ENCODE measurements at places on chromosomes 12 and 14.

DNA sequence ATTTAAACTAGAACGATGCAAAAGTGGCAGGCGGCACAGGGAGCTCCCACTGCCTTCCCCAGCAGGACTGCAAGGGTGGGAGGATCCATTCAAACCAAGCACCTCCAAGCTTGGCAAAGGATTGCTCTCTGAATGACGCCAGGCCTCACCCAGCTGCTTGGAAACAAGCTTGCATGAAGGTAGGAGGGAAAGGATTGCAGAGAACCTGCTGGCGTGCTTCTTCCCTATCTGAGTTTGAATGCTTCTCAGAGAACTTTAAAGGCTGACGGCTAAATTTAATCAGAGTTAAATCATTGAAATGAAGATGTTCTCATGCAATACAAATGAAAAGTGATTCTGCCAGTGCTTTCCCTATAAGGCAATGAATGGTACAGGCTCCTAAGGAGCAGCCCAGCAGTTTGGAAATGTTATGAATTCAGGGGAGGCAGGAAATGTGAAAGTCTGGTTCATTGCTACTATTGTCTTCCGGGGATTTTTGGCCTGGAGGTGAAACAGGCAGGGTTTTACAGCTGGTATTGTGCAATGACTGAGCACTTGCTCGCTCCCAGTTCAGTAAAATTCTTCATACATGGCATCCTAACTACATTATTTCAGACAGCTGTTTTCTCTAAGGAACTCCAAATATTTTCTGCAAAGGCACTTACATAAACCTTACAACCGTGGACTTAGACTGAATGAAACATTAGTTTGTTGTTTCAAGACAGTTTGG, 31.9 kb upstream of the DUSP6 start:
- no peak overlapping the region for H3K27ac ChIP-seq
- peaks cover 3% of the 10 kb centered on the region for H3K27me3 ChIP-seq
- no peaks in the 10 kb centered on the region for H3K4me1 ChIP-seq
- no peaks in the 10 kb centered on the region for H3K36me3 ChIP-seq
- no peak overlapping the region for H3K4me3 ChIP-seq

- H3K4me3 ChIP-seq, result no peak overlapping the region
- no peak for DNase-seq
- no peaks in the 10 kb centered on the region for H3K36me3 ChIP-seq
- H3K4me1 ChIP-seq, result no peaks in the 10 kb centered on the region
These were observed 27.1 kb downstream of the VWF start for GRCh38 chr12:6097411-6097810.

DNA sequence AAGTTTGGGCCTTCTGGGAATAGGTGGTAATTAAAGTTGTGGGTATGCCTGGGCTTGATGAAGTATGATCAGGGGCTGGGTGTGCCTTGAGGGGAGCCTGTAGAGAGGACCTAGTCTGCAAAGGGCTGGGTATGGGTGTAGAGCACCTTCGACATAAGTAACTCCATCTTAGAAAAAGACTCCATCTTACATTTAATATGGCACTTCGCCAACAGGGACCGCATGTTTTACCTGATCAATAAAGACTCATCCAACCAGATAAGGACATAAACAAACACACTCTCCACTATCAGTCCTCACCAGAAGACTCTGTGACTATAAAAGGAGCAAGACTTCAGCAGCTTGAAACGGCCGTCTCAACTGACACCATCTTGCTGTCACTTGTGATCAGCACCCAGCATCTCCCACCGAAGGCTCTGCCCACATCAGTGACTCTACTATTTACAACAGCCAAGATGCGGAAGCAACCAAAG, 23.5 kb upstream of the GPR68 start:
- peaks cover 39% of the 10 kb centered on the region for H3K27me3 ChIP-seq
- no peak overlapping the region for H3K4me3 ChIP-seq
- no peak for DNase-seq

GRCh38 chr14:24261969-24262327, 1.0 kb downstream of the TGM1 start:
- DNase-seq, result no peak
- no peaks in the 10 kb centered on the region for H3K27me3 ChIP-seq
- no peak overlapping the region for H3K27ac ChIP-seq
- no peak overlapping the region for H3K4me3 ChIP-seq

DNA sequence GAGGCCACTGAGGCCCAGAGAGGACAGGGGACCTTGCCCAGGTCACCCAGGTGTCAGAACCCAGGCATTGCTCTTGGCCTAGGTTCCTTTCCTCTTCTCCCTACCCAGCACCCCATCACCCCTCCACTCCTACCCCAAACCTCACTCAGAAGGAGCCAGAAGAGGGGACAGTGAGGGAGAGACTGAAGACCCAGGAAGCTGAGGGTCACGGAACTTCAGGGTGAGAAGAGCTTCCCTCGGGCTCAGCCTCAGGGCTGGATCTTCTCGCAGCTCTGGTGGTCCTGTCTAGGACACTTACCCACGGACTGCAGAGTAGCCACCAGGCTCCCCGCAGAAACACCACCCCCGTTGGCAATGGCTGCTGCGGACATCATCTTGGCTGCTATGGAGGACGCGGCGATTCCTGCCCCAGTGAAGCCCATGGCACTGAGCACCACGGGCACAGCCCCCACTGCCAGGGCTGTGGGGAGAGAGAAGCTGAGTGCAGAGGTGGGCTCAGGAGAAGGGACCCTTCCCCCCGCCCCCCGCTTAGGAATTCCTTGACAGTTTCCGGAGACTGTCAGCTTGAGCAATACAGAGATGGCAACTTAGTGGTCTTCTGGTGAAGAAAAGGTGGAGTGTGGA, 1.1 kb downstream of the IFI27L2 start:
- H3K4me3 ChIP-seq, result peak overlapping the region; percentile 94
- DNase-seq, result no peak
- no peaks in the 10 kb centered on the region for H3K36me3 ChIP-seq
- H3K4me1 ChIP-seq, result peaks cover 23% of the 10 kb centered on the region
- H3K27ac ChIP-seq, result peak overlapping the region; percentile 84

- H3K27me3 ChIP-seq, result peaks cover 4% of the 10 kb centered on the region
- no peak overlapping the region for H3K27ac ChIP-seq
- no peaks in the 10 kb centered on the region for H3K36me3 ChIP-seq
- no peak overlapping the region for H3K4me3 ChIP-seq
These were observed 153.6 kb upstream of the NRXN3 start for GRCh38 chr14:78016532-78016931.
